ENCODE measurements at places on chromosomes 12 and 14.
A peak's percentile ranks its signal among the peaks of the same experiment; 100 is the strongest.

- no peak for DNase-seq
These were observed 4.9 kb downstream of the SVOP start for GRCh38 chr12:109016016-109016415.

DNA sequence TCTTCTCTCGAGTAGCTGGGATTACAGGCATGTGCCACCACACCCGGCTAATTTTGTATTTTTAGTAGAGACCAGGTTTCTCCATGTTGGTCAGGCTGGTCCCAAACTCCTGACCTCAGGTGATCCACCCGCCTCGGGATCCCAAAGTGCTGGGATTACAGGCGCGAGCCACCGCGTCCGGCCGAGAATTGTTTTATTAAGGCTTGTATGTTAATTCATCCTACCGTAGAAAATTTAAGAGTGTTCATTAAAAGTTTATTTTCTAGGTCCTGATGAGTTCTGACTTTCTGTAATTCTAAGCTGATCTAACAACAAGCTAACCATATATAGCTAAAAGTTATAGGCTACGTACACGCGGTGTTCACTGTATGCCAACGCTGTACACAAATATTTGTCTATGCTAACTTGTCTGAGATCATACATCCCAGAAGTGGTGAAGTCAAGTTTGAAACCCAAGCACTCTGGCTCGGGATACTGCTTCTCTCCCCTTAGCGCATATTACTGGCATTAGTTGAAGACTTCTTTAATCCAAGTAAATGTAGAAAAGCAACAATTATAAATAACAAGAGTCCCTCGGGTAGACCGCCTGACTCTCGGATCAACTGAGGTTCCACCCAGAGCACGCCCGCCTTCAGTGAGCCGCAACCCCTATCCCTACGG is 570 bp upstream of the MRPS35 start:
- no peak for DNase-seq

DNA sequence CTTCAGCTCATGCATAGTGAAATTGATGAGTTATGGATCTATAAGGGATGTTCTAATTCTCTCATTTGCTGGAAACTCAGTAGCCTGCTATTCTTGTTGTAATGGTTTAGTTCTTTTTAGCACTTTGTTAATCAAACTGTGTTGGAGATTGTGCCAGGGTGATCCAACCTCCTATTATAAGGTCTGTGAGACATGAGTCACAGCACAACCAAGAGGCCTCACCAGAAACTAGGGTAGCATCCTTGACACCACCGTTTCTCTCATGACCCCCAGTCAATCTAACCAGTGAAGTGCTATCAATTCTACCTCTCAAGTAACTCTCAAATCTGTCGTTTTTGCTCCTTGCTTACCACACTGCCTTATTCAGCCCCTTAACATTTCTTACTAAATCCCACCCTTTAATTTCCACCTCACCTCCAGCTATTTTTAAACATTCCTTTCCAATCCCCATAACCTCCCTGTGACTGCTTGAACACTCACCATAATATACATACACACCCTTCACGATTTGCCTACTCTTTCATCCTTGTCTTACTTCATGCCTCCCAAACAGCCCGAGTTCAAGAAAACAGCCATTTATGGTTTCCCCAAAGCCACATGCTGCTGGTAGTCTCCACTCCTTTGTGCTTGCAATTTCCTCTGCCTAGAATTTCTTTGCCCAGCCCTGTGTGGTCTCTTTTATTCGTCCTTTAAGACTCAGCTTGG is 53.9 kb upstream of the NUDT4 start:
- DNase-seq: no peak

DNA sequence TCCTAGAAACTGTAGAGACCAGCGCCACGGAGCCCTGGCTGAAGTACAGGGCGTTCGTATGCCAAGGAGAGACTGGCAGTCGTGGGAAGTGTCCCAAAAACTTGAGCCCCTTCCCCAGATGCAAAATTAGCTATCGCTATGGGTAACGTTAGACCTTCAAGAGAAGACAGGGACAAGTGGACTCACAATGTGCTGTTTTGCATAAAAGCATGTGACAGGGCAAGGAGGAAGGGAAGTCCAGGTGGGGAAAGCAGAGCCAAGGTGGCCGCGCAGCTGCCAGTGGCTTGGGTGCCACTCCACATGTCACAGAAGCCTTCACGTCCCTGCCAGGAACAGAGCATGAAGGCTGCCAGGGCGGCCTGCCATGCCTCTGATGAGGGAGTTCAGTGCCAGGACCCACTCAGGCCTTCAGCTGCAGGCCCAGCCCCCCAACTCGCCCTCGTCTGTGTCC is 61.2 kb upstream of the DYNC1H1 start:
- DNase-seq: no peak

DNA sequence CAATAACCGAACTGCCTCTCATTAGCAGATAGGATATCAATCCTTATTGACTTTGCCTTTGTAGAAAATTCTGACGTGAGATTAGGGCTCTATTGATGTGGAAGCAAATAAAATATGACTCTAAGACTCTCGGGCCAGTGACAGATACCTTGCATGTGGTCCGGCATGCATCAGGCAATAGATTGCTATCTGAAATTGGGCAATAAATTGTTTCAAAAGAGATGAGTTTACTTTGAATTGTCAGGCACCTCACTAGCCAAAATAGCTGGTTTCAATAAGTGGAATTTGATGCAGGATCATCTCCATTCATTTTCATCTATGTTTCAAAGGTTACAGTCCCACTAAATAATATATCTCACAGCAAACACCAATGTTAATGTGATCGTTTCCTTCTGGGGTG is 186.3 kb upstream of the PLEKHA5 start:
- DNase-seq: no peak

DNA sequence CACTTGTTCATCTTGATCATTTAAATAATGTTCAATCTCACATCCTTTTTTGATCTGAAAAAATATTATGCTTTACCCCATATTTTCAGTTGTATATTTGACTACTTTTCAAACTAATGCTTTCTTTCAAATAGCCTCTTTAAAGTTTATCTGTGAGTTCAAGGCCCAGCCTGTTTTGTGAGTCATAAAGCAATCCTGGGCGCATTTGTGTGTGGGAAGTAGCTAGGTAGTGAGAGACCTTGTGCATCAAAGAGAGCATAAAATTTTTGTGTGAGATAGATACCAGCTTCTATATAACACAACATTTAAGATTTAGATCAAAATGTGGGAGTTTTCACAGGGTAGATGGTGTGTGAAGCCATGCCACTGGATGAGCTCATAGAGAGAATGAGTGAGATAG is 405.6 kb downstream of the NAV3 start:
- DNase-seq: no peak

- no peak for DNase-seq
These were observed 25.2 kb downstream of the VWF start for GRCh38 chr12:6099316-6099715.

DNA sequence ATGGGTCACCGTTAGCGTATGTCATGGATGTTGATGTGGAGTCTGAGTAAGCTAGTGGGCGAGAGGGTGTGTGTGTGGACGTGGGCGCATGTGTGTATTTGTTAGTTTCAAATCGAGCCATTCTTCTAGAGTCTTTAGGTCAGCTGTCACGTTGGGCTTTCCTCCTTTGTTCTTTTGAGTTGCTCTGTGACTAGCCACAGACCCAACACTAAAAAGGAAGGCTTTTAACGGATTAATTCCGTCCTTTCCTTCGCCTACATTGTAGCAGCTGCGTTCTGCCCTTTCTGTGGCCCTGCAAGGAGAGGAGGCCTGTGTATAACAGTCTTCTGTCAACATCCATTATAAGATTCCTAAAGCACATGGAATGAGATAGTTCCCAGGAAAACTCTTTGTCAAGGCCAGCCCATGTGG is 117.2 kb upstream of the DNM1L start:
- DNase-seq: no peak

- DNase-seq: peak; percentile 10
These were observed 623.1 kb upstream of the LRFN5 start for GRCh38 chr14:40983604-40984003.

DNA sequence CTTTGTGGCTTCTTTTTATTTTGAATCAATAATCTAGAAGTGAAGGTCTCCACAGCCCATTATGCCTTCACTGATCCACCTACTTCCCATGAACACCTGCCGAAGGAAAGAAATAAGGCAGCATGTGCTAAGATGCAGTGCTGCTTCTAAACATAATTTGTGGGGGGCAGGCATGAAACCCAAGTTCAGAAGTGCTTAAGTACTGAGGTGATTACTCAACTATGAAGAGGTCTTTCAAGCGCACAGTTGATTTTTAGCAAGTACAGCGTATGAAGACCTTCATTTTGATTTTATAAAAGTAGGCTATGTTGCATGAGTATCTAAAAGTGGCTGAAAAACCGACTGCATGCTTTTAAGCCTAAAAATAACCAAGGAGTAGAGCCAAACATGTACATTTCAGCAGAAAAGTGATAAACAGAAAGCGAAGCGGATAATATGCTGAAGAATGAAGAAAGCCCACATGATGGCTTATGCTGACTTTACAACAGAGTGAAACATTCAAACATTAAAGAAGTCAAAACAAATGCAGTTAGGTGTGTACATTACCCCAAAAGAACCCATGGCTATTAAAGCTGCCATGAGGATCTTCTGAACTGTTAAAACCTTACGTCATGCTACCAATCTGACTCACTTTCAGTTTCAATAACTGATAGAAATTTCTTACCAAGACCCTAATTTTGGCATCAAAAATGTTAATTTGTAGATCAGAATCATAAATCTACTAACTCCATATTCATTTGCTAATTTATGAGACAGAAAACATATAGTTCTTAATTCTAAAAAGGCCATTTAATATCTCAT is 29.3 kb downstream of the KICS2 start:
- DNase-seq: no peak

DNA sequence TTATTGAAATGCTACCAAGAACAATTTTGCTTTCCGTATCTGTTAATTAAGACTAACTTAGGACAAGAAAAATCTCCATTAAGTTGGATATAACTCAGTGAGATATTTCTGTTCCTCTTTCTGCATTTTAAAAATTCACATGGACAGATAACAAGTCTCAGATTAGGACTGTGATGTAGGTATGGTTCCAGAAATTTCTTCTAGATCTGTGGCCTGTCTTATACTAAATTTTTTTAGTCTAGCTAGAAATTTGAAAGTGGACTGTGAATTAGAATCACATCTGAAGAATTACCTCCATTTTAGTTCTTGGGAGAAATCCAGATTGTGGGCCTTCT is 41.6 kb downstream of the USP15 start:
- DNase-seq: no peak

- DNase-seq: peak; percentile 28
These were observed 52.7 kb downstream of the KCNA5 start for GRCh38 chr12:5096241-5096924.

DNA sequence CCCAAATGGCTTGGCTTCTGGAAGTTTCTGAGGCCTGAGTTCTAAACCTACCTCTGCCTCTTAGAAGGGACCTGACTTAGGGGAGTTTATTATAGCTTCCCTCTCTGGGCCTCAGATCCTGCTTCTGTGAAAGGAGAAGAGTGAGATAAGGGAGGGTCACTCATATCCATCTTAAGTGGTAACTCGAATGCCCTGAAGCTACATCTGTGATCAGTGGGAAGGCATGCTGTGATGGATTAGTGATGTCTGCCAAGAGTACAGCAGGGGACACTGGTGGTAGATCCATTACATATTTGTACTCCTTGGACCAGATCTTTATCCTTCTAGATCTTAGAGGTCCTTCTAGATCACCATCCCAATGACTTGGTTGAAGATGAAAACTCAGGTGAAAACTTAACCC is 97.8 kb upstream of the NOS1 start:
- no peak for DNase-seq

DNA sequence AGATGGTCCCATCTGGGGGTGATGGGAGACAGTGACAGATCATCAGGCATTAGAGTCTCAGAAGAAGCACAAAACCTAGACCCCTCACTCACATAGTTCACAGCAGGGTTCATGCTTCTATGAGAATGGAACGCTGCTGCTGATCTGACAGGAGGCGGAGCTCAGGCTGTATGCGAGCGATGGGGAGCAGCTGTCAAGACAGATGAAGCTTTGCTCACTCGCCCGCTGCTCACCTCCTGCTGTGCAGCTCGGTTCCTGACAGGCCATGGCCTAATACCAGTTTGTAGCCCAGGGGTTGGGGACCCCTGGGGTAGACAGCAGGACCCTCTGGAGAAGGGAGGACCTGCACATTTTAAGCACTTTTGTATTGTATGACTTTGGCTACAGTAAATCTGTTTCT is 111.2 kb downstream of the LGMN start:
- DNase-seq: no peak

DNA sequence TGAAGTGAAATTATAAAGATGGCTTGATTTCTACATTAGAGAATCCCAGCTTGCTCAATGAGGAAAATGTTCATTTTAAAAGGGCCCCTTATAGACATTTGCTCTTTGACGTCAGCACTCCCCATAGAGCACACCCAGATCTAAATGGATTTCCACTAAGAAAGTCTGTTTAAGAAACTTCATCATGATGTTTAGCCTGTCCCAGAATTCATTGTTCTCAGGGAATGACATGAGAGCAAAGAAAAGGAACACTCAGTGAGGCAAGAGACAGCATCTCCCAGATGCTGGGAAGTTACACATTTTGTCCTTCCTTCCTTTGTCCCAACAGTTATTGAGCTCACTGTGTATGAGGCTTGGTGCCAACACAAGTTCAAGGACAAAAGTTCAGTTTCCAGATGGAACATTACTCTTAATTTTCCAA is 4.9 kb downstream of the PHLDA1 start:
- no peak for DNase-seq

DNA sequence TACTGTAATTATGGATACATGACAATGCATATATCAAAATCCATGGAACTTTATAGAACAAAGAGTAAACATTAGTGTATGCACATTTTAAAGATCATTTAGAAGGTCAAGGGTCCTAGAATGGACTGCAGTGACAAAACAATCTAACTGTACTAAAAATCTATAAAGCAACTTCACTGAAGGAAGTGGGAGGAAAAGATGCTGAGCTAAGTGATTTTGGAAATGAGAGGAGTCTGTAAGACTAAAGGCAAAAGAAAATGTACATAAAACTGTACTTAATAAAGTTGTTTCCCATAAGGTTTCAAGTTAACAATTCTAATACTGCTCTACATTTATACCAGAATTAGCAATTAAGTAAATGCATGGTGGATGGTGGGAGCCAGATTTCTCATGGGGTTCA is 46.9 kb upstream of the HIF1A start:
- no peak for DNase-seq

Data from RPMI8226 (cell line).